ENCODE measurements at places on chromosomes 5 and 9.

GRCh38 chr9:78368236-78368635, 71.3 kb downstream of the PSAT1 start:
- DNase-seq: no peak

- no peak for DNase-seq
These were observed 611.2 kb downstream of the NR2F1-AS1 start for GRCh38 chr5:92969781-92970237.

GRCh38 chr5:67233075-67233474, 36.5 kb upstream of the CD180 start:
- no peak for DNase-seq

- peak; percentile 5 for DNase-seq
These were observed 1.4 kb upstream of the ADAMTSL2 start for GRCh38 chr9:133532937-133533668.

- DNase-seq: peak; percentile 94
These were observed at the start of gene KLF4 for GRCh38 chr9:107489687-107490605. TSS of gene KLF4 (minus strand) at chr9:107489769. CDS start at chr9:107489172, 597 bp downstream.

- DNase-seq: no peak
These were observed 36.3 kb downstream of the ELAVL2 start for GRCh38 chr9:23789529-23790254.

DNA sequence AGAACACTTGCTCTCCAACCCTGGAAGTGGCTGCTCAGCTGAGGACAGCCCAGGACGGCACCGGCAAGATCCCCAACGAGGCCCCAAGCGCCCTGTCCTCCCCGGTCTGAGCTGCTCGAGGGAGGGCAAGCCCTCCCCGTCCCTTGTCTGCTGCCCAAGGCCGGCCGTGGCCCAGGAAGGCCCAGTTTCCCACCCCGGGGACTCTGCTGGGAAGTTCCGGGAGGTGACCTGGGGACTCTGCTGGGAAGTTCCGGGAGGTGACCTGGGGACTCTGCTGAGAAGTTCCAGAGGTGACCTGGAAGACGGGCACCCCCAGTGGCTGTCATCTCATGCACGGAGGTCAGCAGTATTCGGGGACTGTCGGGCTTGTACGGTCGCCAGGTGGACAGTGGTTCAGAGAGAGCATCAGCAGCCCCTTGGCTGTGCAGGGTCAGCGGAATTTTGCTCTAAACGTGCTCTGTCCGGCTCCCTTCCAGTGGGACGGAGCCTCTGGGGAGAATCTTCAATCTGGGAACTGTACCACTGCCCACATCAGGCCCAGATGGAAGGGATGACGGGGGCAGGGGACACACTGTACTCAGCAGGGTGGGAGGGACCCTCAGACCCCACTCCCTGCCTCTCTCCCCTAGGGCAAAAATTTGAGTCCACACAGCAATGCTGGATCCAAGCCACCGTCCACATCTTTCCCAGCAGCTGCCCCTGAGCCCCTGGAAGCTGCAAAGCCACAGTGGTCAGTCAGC, 7.2 kb downstream of the NACC2 start:
- DNase-seq: no peak

- no peak for DNase-seq
These were observed 35.1 kb downstream of the DENND1A start for GRCh38 chr9:123894822-123895221.

DNA sequence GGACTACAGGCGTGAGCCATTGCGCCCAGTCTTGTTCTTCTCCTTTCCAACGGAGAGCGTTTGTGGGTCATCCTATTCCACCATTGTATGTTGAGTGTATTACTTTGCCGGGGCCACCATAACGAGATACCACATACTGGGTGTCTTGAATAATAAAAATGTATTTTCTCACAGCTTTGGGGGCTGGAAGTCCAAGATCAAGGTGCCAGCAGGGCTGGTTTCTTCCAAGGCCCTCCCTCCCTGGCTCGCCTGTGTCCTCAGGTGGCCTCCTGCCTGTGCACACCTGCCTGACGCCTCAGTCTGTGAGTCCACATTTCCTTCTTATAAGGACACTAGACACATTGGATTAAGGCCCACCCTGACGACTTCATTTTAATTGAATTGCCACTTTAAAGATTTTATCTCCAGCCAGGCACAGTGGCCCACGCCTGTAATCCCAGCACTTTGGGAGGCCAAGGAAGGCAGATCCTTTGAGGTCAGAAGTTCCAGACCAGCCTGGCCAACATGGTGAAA, 175.1 kb downstream of the C9orf50 start:
- DNase-seq: no peak

DNA sequence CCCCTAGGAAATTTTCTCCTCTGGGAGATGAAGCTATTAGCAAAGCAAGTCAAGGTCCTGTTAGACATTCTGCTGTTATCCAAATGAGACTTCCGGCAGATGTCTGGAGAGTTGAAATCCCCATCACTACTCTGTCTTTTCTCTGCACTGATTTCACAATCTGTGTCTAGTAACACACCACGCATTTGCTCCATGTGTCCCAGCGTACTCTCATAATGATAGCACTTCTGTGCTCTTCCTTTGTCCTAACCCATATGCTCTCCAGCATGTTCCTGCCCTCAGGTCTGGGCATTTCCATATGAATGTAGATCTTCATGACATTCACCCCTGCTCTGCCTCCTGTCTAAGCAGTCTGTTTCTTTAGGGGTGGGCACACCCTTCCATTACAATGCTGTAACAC, 1949.0 kb upstream of the WWC1 start:
- no peak for DNase-seq

GRCh38 chr5:87589587-87589986, 176.9 kb upstream of the CCNH start:
- DNase-seq: no peak

DNA sequence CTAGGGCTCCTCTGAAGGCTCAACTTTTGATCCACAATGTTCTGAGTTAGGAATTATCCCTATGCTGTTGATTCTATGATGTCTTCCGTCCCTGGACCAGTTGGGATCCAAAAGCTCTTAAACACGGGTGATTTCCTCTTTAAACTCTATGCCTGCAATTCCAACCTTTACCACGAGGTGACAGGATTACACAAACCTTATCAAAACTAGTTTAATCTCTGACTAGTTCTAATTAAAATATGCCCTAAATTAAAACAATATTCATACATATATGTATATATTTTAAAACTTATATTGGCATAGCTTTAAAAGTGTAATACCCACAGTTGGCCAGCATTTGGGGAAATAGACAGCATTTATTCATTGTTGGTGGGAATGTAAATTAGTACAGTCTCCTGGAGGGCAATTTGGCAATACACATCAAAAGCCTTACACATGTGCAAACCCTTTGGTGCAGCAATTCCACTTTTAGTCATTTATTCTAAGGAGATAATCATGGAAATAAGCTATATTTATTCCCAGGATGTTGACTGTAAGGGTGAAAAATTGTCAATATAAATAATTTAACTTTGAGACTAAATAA, 51.6 kb upstream of the PHYKPL start:
- DNase-seq: no peak

DNA sequence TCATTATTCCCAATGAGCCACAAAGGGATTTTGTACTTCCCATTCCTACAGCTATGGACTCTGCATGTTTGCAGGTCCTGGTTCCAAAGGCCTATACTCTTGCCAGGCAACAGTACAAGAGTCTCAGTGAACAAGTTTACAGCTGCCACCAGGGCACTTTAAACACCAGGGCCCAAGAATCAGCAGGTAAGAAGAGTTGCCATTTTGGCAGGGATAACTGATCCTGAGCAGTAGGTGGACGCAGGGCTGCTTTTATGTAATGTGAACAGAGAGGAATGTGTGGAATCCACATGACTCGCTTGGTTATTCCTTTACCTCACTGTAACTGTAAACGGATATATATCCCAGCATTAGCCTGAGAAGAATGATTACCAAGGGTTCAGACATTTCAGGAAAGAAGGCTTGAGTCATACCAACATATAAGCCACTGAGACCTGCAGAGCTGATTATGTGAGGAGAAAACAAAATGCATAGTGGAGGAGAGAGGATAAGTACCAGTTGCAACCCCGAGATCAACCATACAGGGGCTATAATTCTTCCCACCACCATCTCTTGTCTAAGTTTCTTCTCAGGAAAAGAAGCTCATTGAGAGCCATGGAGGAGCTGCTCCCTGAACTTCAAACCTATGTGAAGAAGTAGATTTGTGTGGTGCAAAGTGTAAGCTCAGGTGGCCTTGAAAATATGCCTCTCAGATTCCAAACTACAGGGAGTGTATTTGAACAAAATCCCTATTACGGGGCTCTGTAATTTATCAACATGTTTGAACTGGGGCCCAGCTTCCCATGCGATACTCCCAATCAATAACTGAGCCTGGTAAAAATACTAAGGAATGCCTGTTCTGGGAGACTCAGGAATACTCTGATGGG, 24.6 kb downstream of the RAPGEF6 start:
- DNase-seq: no peak

DNA sequence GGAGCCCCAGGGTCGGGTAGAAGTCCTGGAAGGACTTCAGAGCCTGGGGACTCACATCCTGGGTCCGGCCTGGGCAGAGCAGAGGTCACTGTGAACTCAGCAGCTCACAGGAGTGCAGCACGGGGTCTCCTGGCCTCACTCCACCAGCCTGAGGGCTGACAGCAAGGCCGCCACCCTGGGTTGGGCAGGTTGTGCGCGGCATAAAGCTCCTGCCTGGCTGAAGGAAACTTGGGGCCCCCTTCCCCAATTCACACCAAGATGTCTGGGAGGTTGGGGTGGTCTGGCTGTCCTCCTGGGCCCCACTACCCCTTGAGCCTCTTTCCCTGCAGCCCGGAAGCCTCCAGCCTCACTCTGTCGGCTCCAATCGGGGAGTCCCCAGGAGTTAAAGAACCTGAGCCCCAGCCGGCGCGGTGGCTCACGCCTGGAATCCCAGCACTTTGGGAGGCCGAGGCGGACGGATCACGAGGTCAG, 2.1 kb downstream of the LCN15 start:
- DNase-seq: no peak

DNA sequence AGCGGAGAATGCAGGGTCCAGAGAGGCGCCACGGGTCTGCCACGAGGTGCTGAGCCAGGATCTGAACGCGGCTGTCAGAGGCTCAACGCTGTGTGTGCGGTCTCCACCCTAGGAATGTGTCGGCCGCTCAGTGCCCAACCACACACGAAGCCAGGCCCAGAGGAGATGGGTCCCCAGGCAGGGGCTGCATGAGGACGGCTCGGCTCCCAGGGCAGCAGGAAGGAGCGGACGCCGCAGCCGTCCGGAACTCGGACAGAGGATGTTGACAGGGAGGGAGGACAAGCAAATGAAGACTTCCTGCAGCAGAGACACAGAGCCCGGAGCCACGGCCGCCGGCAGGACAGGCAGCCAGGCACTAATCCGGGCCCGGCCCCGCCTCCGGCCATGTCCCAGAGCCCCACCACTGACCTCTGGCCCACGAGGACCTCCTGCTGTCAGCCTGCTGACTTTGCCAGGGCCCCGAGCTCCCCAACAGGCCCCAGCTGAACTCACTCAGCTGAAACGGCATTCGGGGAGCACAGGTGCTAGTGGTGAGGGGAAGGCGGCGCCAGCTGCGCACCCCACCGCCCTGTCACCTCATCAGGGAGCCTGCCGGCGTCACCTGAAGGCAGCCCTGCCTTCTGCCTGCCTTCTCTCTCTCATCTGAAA, 12.7 kb downstream of the VAV2 start:
- no peak for DNase-seq

GRCh38 chr9:132041798-132042197, 37.9 kb downstream of the MED27 start:
- DNase-seq: no peak

DNA sequence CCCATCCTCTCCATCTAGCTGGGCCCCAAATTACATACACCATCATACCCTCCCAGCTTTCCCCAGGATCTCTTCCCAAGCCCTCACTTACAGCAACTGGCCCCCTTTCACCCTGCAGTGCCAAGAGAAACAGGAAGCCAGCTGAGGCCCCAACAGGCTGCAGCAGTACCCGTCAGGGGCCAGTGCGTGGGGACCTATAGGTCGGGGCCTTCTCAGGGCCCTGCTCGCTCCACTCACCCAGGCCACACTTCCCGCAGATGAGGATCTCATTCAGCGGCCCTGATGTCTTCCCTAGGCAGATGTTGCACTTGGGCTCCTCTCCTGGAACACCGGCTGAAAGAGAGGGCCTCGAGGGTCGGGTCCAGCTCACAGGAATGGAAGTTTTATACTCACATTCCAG, 6.8 kb downstream of the PHF19 start:
- DNase-seq: no peak

DNA sequence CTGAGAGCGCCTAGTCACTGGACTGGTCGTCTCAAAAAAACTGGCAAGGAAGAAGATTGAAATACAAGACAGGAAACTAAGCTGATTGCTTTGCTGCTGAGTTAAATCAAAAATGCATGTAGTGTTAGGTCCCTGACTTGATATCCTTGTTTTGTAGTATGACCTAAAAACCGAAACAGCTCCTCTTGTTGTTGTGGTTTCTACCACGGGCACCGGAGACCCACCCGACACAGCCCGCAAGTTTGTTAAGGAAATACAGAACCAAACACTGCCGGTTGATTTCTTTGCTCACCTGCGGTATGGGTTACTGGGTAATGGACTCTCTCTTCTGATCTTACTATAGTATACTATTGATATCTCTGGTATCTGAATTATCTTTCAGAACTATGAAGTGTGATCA, 4.3 kb downstream of the MTRR start:
- no peak for DNase-seq

DNA sequence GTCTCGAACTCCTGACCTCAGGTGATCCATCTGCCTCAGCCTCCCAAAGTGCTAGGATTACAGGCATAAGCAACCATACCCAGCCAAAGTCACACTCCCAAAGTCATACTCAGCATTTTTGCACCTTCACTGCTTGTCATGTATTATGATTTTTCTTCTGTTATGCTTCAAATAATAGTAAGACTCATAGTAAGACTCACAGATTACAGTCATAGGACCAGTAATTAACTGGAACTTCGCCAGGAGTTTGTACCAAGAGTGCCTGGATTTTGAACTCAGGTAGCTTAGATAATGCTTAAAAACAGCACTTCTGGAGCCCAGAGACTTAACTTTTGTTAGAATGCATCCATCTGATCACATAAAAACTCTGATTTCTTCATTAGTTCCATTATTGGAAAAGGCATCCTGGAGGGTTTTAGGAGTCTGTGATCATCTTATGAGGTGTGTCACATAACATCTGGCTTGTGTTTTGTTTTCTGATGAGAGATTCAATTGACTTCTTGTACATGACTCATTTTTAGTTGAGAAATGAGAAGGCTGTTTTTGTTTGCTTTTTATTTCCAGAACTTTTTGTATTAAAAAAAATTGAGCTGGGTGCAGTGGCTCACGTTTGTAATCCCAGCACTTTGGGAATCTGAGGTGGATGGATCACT, 131.5 kb downstream of the ADAMTS19 start:
- DNase-seq: no peak

- DNase-seq: no peak
These were observed 807.9 kb downstream of the PRELID2 start for GRCh38 chr5:145027286-145027685.

All from AG09319 (cell line).